Posterior cingulate gyrus (tissue), 11 donors: ENCODE measurements at places on chromosomes 5 and 9.

DNA sequence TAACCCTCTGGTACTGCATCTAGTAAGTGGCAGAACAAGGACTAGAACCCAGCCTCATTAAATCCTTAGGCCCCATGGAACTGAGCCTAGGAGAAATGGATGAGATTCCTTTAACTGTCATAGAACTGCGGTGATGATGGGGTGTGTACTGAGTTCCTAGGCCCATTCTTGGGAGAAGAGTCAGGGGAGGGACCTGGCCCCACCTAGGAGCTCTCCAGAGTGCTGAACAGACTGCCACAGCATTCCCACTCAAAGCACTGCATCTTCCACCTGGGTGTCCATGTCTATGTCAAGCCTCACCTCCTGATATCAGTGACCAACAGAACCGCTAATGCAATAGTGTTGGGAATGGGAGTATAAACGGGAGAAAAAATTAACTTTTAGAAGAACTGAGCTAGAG lies 36.6 kb downstream of the TTLL11 start:
- no peak for DNase-seq

GRCh38 chr9:126043681-126044080 lies 282.9 kb upstream of the MVB12B start:
- DNase-seq = no peak

GRCh38 chr9:108162664-108163063 lies 673.1 kb upstream of the KLF4 start:
- DNase-seq = no peak

GRCh38 chr5:129935626-129936025 lies 31.4 kb downstream of the CHSY3 start:
- DNase-seq = no peak

DNA sequence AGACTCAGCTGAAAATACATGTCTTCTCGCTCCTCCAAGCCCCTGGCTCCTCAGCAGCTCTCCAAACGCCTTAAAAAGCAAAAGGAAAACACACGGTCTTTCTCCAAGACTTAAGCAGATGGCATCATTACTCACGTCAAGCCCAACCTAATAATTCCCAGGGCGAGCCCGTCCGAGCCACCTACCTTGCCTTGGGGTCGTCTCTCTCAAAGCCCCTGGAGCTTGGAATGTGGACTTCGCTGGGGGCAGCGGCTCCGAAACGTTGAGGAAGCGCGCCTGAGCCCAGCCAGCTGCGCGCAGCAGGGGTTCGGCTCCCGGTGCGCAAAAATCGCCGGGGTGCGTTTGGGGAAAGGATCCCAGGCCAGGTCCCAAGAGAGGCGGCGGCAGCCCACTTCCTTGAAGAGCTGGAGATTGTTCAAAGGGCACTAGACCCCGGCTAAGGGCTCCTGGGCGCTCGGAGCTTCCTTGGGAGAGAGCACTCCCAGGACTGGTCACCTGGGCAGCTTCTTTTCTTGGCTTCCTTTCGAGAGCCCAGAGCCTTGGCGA lies 395 bp downstream of the DRD1 start:
- peak; percentile 63 for DNase-seq

- DNase-seq = no peak
Measured at GRCh38 chr9:115681585-115681984, 472.0 kb upstream of the PAPPA start.

DNA sequence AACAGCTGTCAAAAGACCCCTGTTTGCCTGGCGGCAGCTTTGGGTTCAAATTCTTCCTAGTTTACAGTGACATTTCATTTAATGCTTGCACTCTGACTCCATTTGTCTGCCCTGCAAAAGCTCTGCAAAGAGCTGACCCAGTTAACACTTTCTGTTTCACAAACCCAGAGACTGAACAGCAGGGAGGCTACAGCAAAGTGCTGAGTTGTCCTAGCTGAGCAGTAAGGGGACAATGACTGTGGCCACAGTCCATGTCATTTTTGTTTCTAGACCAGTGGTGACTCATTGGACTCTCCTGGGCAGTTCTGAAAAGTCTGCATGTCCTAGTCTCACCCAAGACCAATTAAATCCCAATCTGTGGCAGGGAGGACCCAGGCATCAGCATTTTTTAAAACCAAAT lies 994.8 kb upstream of the WWC1 start:
- no peak for DNase-seq
